Renal cortex interstitium (tissue), 15 donors: ENCODE measurements at places on chromosomes 12 and 14.

- no peak for DNase-seq
These were observed 59.9 kb downstream of the BMP4 start for GRCh38 chr14:53896726-53897125.

DNA sequence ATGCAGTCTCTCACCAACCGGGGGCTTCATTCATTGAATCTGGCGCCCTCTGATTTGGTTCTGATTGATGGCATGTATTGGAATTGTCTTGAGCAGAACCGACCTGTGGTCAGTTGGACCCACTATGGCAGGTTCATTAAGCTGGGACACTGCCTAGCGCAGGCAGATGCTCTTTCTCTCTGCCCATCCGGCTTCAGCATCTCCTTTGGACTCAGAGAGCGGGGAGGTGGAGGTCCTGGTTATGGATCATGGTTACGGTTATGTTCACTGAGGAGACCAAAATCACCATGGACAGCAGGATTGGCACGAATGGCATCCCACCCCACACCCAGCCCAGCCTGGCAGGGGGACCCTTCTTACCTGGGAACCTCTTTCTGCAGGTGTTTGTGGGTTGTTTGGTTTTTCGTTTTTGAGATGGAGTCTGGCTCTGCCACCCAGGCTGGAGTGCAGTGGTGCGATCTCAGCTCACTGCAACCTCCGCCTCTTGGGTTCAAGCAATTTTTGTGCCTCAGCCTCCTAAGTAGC, 16.4 kb upstream of the BCL7A start:
- DNase-seq, result no peak

- no peak for DNase-seq
These were observed 142.6 kb downstream of the GPHN start for GRCh38 chr14:66650491-66650911.

GRCh38 chr14:68608574-68608962, 184.3 kb downstream of the ZFP36L1 start:
- DNase-seq, result no peak

DNA sequence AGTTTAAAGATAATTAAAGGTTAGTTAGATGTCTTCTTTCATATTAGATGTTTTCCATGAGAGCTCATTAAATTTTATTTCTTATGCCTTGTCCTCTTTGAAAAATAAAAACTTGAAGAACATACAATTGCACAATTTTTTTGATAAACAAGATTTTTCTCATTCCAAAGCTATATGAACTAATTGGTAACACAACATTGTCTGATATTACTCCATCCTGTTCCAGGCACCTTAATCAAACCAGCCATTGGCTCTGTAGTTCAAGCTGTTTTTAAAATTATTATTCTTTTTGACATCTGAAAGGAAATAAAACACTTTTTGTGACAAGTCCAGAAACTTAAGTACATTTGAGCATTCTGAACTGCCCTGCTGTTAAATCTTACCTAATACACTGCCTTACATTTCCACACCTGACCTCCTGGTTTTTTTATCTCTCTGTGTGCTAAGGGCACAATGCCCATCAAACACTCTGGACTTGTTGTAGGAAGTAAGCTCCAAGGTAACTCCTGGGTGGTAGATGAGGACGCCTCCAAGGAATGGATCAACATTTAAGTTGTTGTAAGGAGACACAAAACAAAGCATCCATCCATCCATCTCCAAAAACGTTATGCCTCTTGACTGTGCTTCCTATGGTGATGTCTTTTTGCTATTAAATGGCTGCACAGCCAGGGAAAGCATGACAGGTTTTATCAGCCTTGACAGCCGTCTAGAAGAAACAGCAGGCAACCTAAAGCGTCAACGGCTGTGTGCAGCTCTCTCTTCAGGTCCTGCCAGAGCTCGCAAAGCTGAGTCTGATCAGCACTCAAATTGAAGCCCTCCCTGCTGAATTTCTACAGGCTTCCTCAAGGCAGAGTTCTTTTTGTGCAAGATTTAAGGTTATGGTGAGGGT, 449.9 kb upstream of the FLRT2 start:
- no peak for DNase-seq

DNA sequence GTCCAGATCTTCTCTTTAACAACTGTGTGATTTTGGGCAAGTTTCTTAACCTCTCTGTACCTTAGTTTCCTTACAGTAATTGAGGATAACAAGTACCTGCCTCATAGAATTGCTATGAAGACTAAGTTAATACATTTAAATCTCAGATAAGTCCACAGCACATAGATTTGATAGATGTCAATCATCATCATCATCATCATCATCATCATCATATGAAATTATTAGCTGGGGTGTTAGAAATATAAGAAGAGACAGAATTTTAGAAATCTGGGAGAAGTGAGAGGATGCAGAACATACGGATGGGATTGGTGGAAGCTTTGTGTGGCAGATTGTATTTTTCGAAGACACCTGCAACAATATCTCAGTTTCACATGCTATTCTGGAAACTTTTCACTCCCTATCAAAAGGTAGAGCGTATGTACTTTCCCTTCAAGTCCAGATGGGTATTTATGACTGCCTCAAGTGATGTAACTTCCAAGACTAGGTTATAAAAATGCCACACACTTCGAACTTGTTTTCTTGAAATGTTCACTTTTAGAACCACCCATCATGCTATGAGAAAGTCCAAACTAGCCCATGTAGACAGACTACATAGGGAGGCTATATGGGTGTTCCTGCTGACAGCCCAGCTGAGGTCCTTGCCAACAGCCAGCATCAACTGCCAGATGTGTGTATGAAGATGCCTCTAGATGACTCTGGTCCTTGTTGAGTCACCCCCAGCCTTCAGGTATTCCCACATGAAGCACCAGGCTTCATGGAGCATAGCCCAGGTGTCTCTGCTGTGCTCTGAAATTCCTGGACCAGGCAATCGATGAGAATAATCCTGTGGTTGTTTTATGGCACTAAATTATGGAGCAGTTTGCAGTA, 20.7 kb upstream of the SDR39U1 start:
- no peak for DNase-seq

- DNase-seq, result no peak
These were observed 27.8 kb downstream of the SMCO2 start for GRCh38 chr12:27474344-27474743.

DNA sequence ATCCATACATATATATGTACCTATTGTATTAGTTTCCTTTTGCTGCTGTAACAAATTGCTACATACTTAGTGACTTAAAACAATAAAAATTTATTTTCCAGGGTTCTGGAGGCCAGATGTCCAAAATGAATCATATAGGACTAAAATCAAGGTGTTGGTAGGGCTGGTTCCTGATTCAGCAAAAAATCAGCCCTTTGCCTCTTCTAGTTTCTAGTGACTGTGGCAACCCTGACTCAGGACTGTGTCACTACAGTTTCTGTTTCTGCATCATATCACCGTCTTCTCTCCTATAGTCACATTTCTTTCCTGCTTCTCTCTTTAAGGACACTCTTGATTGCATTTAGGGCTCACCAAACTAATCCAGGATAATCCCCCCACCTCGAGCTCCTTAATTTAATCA, 386.3 kb upstream of the TBX3 start:
- DNase-seq, result no peak

DNA sequence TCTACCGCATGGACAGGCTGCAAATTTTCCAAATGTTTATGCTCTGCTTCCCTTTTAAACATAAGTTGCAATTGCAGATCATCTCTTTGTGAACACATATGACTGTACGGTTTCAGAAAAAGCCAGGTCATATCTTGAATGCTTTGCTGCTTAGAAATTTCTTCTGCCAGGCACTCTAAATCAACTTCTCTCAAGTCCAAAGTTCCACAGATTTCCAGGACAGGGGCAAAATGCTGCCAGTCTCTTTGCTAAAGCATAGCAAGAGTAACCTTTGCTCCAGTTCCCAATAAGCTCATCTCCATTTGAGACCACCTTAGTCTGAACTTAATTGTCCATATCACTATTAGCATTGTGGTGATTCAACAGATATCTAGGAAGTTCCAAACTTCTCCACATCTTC, 13.6 kb upstream of the RERGL start:
- DNase-seq, result no peak

DNA sequence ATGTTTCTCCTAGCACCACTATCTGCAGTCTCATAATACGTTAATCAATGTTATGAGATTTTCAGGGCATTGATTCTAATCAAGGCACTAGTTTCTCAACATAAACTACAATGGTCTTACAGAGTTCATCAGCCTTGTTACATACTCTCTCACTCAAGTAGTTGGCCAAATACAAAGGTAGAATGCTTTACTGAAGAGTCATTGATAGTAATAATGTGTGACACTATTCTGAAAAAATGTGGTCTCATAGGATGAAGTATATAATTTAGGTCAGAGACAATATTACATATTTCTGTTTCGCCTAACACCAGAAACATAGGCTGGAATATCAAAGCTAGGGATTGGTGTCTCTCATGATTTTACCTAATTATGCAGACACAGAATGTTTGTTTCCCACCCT, 35.2 kb upstream of the MDGA2 start:
- no peak for DNase-seq

DNA sequence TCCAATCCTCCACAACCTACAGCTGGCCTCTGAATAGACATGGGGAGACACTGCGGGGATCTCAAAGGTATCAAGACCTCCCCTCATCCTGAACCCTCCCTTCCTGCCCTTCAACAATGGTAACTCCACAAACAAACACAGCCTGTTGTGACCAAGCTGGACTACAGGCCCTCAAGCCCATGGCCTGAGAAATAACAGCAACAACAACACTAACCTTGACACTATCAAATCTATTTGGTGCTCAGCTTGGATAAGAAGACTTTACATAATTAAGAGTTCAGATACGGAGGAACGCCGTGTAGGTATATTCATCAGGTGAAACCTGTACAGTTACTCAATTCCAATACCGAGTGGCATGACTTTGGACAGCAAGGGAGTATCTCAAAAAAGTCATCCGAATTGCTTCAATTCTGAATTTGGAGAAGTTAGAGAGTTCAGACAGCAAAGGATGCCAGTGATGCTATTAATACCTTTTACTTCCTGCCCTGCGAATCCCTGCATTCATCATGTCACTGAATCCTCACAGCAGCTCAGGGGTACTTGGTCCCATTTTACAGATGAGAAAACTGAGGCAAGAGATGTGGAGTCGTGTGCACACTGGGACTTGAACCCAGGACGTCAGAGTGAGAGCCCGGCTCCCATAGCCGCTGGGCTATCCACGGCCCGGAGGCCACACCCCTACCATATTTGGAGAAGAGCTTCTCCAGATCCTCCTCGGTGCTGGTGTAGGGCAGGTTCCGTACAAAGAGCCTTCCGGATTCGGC, 17.8 kb downstream of the RBM19 start:
- DNase-seq, result no peak

DNA sequence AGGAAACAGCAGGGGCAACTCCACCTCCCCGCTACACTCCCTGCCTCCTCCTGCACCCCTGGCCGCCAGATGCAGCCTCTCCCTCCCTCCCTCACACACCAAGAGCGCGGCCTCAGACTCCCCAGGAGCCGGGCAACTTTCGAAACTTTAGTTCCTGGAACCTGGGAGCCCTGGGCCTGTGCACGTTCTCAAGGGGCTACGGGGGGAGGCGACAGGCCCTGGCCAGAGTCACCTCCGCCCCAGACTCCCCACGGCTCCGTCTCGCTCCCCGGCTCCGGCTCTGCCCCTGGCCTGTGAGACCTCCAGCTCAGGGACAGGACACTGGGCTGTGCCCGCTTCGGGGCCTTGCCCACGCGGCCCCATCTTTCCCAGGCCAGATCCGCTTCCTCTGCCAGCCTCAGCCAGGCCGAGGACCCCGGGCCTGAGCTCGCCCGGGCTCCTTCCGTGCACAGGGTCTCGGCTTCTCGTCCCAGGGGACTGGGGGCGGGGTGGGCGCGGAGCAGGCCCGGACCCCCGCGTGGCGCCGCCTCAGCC, 5.5 kb downstream of the AMN start:
- DNase-seq, result no peak

DNA sequence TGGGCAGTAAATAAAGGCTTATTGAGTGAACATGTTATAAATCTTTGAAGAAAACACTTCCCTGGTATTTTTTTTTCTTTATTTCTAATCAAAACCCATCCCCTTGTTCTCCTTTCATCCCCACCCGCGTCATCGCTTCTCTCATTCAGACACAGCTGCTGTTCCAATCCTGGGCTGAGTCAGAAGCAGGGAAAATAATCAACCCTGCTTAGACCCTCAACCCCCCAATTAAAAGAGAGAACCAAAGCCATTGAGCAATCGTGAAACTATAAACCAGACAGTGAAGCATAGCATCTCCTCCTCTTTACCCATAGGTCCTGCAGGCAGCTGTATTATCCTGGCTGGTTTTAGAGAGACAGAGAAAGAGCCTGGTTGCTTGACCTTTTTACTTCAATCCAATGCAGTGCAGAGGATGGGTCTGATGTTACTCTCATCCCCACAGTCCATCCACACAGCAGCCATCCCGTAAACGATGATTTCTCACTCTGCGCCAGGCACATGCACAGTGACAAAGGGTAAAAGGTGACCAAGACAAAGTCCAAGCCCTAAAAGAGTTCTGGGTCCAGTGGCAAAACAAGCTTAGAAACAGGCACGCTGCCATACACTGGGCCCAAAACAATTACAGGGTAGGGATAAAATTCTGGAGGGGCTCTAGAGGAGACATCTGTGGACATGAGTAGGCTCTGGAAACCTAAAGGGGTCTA, 238.3 kb downstream of the GALC start:
- DNase-seq, result no peak

- DNase-seq, result no peak
These were observed 9.3 kb downstream of the EVL start for GRCh38 chr14:100074431-100075100.

DNA sequence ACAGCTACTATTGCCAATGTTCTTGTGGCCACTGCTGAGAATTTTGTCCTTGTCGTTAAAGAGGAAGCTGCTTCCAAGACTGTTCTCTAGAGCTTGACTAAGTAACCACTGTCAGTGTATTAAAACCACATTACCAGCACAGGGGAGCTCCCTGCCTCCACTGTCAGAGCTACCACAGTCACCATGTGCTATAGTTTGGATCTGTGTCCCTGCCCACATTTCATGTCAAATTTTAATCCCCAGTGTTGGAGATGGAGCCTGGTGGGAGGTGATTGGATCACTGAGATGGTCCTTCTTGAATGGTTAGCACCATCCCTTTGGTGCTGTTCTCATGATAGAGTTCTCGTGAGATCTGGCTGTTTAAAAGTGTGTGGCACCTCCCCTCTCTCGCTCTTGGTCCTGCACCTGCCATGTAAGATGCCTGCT, 23.2 kb upstream of the RAP1B start:
- no peak for DNase-seq

DNA sequence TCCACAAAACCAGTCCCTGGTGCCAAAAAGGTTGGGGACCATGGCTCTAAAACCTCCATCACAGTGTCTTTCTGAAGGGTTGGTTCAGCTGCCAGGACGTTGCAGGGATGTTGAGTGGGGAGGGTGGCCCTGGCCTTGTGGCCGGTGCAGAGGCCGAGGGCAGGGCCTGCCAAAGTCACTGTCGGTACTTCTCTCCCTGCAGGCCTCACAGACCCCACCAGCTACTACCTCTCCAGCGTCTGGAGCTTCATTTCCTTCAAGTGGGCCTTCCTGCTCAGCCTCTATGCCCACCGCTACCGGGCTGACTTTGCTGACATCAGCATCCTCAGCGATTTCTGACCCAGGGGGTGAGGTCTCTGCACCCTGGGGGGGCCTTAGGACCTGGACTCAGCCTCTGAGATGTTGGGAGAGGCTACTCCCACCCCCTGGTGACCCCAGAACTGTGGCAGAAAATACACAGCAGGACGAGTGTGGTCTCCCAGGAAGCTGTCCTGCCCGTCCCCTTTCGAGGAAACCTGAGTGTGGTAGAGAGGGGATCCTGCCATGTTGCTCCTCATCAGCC, 7.0 kb downstream of the SLC48A1 start:
- DNase-seq, result no peak

- no peak for DNase-seq
These were observed 1.4 kb upstream of the PKP2 start for GRCh38 chr12:32897687-32898573.

GRCh38 chr12:60689137-60689536, 1093.3 kb downstream of the SLC16A7 start:
- no peak for DNase-seq
